ENCODE measurements at places on chromosomes 3 and 15.

DNA sequence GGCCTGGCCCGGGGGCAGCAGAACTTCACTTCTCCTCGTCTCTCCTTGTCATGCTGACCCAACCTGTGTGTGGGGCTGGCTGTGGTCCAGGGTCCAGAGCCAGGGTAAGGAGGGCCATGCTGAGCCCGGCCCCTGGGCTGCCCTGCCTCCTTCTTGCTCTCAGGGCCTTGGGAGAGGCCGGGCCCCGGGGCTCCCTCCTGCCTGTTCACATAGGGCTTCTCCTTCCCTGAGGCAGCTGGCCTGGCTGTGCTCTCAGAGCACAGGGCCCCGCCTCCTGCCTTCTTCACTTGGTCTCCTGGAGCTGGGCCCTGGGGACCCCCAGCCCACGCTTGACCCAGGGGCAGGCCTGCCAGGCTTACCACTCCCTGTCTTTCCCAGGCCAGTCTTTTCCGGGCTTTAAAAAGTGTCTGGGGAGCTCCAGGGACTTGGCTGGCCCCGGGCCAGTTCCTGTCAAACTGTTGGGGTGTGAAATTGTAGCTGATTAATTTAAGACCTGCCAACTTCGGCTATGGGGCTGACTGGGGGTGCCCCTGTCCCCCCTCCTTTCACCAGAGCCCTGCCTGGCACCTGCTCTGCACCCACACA is 11.8 kb downstream of the PLXNA1 start:
- H3K4me1 ChIP-seq, result peaks cover 10% of the 10 kb centered on the region
- no peak for DNase-seq
- H3K4me3 ChIP-seq, result no peak overlapping the region
- peaks cover 7% of the 10 kb centered on the region for H3K36me3 ChIP-seq
- H3K27me3 ChIP-seq, result no peaks in the 10 kb centered on the region

DNA sequence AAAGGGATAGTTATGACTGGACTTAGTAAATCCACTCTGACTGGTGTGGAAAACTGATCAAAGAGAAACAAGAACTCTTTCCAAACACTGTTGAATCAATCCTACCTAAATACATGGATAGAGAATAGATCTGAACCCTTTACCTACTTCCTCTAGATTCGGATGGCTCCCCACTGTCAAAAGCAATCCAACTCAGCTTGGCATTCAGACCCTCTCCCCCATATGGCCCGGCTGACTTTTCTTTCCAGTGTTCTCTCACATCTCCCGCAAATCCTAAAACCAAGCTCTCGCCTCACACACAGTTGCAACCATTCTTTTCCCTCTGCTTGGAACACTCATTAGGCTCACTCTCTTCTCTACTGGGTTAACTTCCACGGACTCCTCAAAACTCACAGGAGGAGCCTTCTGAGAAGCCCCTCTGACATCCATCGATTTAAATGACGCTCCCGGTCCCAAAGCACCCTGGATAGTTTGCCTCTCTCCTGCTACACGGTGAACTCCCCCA is 639 bp downstream of the SPICE1 start:
- peaks cover 9% of the 10 kb centered on the region for H3K36me3 ChIP-seq
- H3K27me3 ChIP-seq, result peaks cover 33% of the 10 kb centered on the region
- H3K4me3 ChIP-seq, result no peak overlapping the region
- no peak for DNase-seq
- H3K27ac ChIP-seq, result no peak overlapping the region

GRCh38 chr15:64751464-64751863 is 23.9 kb downstream of the RBPMS2 start:
- DNase-seq, result no peak
- no peak overlapping the region for H3K4me3 ChIP-seq
- H3K27me3 ChIP-seq, result peaks cover 64% of the 10 kb centered on the region

DNA sequence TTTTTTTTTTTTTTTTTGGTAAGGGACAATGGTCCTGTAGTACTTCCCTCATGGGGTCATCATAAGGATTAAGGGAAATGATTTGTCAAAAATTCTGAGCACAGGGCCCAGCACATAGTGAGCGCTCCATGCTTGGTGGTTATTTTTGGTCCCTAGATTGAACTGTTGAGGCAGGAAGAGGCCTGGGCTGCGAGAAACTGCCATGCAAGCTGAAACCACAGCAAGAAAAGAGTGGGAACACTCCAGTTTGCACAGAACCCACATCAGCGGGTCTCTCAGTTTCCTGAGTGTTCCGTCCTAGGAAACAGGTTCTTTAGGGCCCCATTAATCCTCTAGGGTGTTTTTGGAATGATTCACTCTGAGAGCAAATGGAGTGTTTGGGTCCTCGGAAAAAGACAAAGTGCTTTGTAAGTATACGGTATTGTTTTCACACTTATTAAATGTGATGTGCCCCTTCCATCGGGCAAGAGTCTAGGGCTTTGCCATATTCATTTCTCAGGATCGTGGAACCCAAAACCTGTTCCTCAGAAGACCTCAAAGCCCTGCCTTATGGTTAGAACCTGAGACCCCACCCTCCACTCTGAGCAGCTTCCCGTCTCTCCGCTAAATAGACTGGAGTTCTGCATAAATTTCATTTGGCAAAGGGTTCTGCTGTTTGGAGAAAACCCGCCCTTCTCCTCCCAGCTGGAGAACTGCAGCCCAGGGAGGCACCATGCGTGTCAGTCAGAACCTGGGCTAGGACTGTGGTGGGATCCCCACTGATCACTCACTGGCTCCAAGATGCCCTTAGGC is 60.4 kb downstream of the SPSB4 start:
- no peaks in the 10 kb centered on the region for H3K4me1 ChIP-seq

DNA sequence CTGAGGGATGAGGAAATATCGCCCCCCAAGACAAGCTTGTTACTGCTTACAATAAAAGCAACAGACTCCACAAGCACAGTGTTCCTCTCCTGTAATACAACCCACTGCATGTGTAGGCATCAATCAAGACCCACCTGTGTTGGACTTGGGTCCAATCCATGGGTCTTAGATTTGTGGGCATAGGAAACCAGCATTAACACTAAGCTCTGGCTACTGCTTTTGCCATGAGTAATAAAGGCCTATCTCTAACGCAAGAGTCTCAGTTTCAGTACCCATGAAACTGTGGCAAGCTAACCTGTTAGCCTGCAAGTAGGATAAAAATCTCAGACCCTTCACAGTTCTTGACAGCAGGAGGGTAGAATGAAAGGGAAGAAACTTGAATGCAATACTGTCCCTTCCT is 5.2 kb upstream of the EIF1B start:
- H3K36me3 ChIP-seq, result peaks cover 2% of the 10 kb centered on the region
- H3K27me3 ChIP-seq, result no peaks in the 10 kb centered on the region
- H3K27ac ChIP-seq, result no peak overlapping the region
- H3K4me3 ChIP-seq, result no peak overlapping the region
- DNase-seq, result no peak

DNA sequence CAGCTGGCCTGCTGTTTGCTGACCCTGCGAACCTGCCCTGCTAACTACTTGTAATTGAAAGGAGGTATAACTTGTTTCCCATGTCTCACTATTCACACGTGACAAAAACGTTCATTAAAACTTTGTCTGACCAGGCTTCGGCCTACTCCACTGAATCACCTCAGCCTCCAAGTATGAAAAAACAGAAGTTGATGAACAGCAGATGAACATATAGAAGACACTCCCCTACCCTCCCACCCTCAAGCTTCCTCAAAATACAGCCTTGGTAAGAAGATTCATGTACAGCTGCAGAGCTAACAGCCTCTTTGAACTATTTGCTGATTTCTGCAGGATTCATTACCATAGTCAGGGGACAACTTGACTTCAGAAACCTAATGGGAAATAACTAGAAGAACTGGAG is 10.7 kb downstream of the RBM15B start:
- H3K27ac ChIP-seq, result no peak overlapping the region
- H3K4me1 ChIP-seq, result peaks cover 12% of the 10 kb centered on the region
- no peak for DNase-seq
- H3K27me3 ChIP-seq, result no peaks in the 10 kb centered on the region
- peaks cover 33% of the 10 kb centered on the region for H3K36me3 ChIP-seq

- peaks cover 27% of the 10 kb centered on the region for H3K27me3 ChIP-seq
- DNase-seq, result no peak
- no peak overlapping the region for H3K27ac ChIP-seq
- no peak overlapping the region for H3K4me3 ChIP-seq
- peaks cover 8% of the 10 kb centered on the region for H3K4me1 ChIP-seq
Observed at GRCh38 chr3:187322291-187322690, 30.8 kb upstream of the MASP1 start.

DNA sequence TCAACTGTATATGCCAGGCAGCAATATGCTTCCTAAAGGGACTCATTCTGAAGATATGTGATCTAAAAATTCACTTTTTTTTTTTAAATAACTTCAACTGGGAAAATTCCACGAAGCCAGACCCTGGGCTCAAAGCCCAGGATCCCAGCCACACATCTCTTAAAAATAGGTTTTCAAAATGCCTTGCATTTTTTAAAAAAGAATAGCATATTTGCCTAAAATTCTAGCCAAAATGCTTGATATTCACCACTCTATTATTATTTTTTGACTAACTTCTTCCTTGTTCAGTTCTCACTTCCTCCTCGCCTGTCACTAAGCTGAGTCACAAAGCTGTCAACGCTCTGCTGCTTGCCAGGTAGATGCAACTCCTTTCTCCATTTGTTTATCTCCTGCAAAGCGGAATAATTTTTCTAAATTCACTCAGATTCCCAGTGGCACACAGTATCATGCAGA is 28.0 kb upstream of the VGLL4 start:
- H3K36me3 ChIP-seq, result peaks cover 3% of the 10 kb centered on the region
- H3K27me3 ChIP-seq, result no peaks in the 10 kb centered on the region
- H3K4me1 ChIP-seq, result peaks cover 5% of the 10 kb centered on the region
- no peak overlapping the region for H3K4me3 ChIP-seq

DNA sequence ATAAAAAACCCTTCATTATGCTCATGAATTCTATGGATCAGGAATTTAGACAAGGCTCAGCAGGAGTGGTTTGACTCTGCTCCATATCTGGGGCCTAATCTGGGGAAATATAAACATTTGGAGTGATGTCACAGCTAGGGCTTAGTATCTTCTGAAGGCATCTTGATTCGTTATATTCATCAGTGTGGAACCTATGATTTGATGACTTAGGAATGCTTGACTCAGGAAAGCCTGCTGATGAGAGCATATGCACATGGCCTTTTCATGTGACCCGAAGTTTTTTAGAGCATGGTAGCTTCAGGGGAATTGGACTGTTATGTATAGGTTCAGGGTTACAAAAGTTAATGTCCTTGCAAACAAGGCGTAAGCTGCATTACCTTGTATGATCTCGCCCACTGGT is 184.9 kb upstream of the LRRC3B start:
- no peak overlapping the region for H3K4me3 ChIP-seq
- no peak for DNase-seq
- H3K4me1 ChIP-seq, result no peaks in the 10 kb centered on the region
- H3K36me3 ChIP-seq, result no peaks in the 10 kb centered on the region
- H3K27ac ChIP-seq, result no peak overlapping the region

DNA sequence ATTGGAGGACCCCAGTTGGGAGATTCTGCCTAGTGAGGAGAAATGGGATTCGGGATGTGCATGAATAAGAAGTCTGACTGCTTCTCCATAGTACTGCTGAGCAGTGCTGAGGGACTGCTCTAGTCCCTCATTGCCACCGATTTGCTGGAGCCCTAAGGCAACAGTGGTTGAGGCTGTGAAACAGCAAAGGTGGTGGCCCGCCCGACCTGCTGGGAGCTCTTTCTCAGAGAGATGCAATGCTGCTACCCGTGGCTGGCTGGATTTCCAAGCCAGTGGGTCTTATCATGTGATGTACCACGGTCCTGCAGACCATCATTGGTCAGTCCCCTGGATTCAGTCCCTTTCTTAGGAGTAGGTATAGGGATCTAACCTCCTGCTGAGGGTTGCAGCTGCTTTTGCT is 42.6 kb upstream of the GCSAM start:
- H3K27ac ChIP-seq, result no peak overlapping the region
- H3K4me1 ChIP-seq, result no peaks in the 10 kb centered on the region
- no peak overlapping the region for H3K4me3 ChIP-seq
- no peak for DNase-seq
- H3K27me3 ChIP-seq, result peaks cover 21% of the 10 kb centered on the region
- no peaks in the 10 kb centered on the region for H3K36me3 ChIP-seq

DNA sequence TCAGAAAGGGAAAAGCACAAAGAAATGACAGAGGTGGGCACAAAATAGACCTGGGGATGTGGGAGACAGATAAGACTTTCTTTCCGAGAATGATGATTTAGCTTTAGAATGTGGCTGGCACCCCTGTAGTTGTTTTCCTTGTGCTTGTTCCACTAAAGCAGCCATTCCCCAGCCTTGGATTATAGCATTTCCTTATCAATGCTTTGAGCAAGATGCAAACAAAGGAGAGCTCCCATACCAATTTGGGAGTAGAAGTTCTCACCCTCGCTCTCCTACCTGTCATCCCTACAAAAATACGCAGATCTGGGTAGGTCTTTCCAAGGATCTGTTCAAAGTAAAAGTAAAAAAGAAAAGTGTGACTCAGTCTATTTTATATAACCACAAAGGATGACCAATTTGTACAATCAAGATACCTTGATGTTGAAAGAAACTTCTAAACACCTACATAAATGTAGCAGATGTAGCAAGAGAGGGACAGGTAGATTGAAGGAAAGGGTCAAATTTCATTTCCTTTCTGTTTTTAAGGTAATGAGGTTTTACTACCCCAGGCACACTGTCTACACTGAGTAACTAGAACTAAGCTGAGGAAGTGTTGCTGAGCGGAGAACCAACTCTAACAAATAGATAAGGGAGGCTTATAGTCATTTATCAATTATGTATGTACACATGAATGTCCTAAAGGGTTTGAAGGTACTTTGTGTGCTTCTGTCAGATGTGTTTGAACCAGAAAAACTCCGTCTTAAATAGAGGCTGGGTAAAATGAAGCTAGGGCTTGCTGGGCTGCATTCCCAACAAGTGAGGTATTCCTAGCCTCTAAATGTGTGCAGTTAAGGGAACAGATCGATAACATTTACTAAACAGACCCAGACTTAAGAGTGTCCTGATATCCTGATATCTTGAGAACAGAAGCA is 91.1 kb upstream of the LRRN1 start:
- H3K4me3 ChIP-seq, result no peak overlapping the region
- H3K36me3 ChIP-seq, result no peaks in the 10 kb centered on the region
- H3K27me3 ChIP-seq, result no peaks in the 10 kb centered on the region
- no peaks in the 10 kb centered on the region for H3K4me1 ChIP-seq

DNA sequence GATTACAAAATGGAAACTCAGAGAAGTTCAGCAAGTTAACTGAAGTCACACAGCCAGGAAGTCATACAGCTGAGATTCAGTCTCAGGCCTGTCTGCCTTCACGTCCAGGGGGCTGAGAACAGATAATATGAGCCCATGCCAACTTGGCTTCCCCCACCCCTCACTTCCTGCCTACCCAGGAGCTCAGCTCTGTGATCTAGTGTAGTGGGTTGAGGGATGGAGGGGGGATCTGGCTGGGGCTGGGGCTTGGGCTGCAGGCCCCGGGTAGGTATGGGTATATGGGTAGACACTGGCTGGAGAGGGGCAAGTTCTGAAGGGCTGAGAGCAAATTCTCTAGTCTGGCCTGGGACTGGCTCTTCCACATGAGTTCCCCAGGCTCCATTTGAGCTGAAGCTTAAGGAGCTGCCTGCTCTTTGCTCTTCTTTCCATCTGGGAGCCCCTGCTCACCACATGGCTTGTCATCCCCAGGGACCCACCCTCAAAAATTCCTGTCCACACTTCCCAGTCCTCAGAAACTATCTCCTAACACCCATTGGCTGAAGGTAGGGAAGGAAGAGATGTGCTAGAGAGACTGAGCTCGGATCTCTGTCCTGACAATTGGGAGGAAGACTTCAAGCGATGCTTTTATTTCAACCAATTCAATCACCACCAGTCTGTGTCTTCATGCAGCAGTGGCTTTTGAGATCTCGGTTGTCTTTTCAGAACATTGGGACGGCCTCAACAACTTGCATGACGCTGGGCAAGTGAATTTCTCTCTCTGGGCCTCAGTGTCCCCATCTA is 2.0 kb downstream of the RASGRF1 start:
- H3K4me3 ChIP-seq, result no peak overlapping the region
- no peak for DNase-seq
- H3K4me1 ChIP-seq, result peaks cover 8% of the 10 kb centered on the region

Measured in central memory CD8-positive, alpha-beta T cell (primary cell).